ENCODE measurements at places on chromosomes 2 and 18. TPM values are rescaled to one million over a fixed set of nuclear protein-coding genes. Genes with fewer than 3 reads are reported as not detected.

Gene INHBB
- total RNA-seq = 1.8 TPM

DNA sequence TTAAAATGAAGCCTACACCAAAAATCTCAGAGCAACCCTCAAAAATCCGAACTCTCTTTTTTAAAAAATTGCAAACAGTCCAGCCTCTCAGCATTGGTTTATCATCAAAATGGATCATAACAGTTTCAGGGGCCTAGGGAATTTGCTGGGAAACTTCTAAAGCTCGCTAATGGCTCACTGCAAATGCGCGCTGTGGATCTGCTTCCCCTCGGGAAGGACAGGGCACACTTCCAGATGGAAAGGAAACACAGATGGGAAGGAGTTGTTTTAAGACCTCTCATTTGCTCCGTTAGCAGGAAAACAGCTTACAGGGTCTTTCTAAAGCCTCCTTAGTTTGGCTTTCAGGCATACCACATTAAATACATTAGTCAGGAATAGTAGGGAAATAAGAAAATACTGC is 27.2 kb downstream of the FECH start:
- peaks cover 3% of the 10 kb centered on the region for H3K36me3 ChIP-seq
- H3K4me1 ChIP-seq = no peaks in the 10 kb centered on the region
- no peaks in the 10 kb centered on the region for H3K27me3 ChIP-seq
- H3K27ac ChIP-seq = no peak overlapping the region
- H3K4me3 ChIP-seq = no peak overlapping the region
- no peak for DNase-seq

Gene MC4R
- not detected for total RNA-seq

- H3K4me3 ChIP-seq = no peak overlapping the region
- H3K27ac ChIP-seq = no peak overlapping the region
- DNase-seq = no peak
- H3K36me3 ChIP-seq = no peaks in the 10 kb centered on the region
- peaks cover 24% of the 10 kb centered on the region for H3K4me1 ChIP-seq
These were observed 148.8 kb downstream of the RDH14 start for GRCh38 chr2:18411626-18412025.

Gene SALL3
- total RNA-seq = not detected

GRCh38 chr2:215419769-215420470 is 15.9 kb downstream of the FN1 start:
- H3K4me1 ChIP-seq = peaks cover 66% of the 10 kb centered on the region
- no peak overlapping the region for H3K4me3 ChIP-seq
- H3K27ac ChIP-seq = no peak overlapping the region
- H3K36me3 ChIP-seq = peaks cover 84% of the 10 kb centered on the region

DNA sequence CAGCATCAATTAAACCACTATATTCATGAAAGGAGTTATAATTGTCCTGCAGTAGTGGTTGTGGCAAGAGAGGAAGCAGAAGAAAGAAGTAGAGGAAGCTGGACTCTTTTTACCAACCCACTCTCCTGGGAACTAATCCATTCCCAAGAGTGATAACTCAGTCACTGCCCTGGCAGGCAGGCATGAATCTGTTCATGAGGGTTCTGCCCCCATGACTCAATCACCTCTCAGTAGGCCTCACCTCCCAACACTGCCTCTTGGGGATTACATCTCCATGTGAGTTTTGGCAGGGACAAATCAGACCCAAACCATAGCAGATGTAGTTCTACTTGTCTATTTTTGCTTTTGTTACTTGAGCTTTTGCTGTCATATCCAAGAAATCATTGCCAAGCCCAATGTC is 232.7 kb upstream of the MAP2 start:
- H3K4me1 ChIP-seq = no peaks in the 10 kb centered on the region
- H3K27me3 ChIP-seq = no peaks in the 10 kb centered on the region
- DNase-seq = no peak
- no peak overlapping the region for H3K4me3 ChIP-seq

Gene LYG1
- total RNA-seq = 0.35 TPM

GRCh38 chr2:203934041-203934492 is 2.5 kb upstream of the ICOS start:
- no peak overlapping the region for H3K4me3 ChIP-seq
- no peak for DNase-seq
- no peaks in the 10 kb centered on the region for H3K36me3 ChIP-seq

Gene ANKRD30BL
- total RNA-seq = not detected

- no peak overlapping the region for H3K27ac ChIP-seq
- no peak overlapping the region for H3K4me3 ChIP-seq
- H3K4me1 ChIP-seq = no peaks in the 10 kb centered on the region
- H3K27me3 ChIP-seq = no peaks in the 10 kb centered on the region
- no peaks in the 10 kb centered on the region for H3K36me3 ChIP-seq
- DNase-seq = no peak
These were observed 16.9 kb downstream of the KLHL41 start for GRCh38 chr2:169526451-169526850.

Gene DSC3
- 0.23 TPM for total RNA-seq

GRCh38 chr2:72205504-72205881 is 57.8 kb upstream of the CYP26B1 start:
- H3K36me3 ChIP-seq = no peaks in the 10 kb centered on the region
- no peaks in the 10 kb centered on the region for H3K4me1 ChIP-seq
- no peaks in the 10 kb centered on the region for H3K27me3 ChIP-seq
- DNase-seq = peak; percentile 41
- H3K27ac ChIP-seq = no peak overlapping the region
- H3K4me3 ChIP-seq = no peak overlapping the region

Gene ACVR2A
- total RNA-seq = 7.5 TPM

Gene REEP1
- 0.53 TPM for total RNA-seq

GRCh38 chr18:70151614-70152013 is 53.9 kb downstream of the RTTN start:
- H3K27me3 ChIP-seq = no peaks in the 10 kb centered on the region
- DNase-seq = no peak
- H3K4me3 ChIP-seq = no peak overlapping the region
- H3K27ac ChIP-seq = no peak overlapping the region
- peaks cover 2% of the 10 kb centered on the region for H3K4me1 ChIP-seq

DNA sequence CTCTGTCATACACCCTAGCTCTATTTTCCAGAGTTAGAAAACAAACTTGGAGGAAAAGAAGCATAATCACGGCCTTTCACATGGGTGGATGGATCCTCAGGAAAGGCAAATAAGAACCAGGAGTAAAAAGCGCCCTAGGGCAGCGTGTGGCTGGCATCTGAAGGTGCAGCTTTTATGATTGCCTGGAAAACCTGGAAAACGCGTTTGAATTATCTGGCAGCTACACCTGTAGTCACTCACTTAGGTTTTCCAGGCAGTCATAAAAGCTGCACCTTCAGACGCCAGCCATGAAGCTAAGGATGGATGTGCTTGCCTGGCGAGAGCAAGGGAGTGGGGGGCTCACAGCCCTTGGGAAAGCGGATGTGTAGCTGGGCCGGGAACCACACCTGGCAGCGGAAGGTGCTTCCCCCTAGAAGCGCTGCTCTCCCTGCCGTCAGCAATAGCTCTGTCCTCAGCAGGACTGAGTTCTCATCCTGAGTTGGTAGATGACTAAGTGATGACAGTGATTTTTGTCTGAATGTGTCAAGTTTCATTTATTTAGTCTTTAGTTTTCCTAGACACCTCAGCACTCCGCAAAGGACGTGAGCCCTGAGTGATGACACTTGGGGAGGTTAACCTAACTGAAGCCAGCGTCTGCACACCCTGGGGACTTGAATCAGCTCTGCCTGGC is 82.0 kb downstream of the DCDC2C start:
- H3K27ac ChIP-seq = no peak overlapping the region
- H3K4me3 ChIP-seq = no peak overlapping the region
- H3K27me3 ChIP-seq = no peaks in the 10 kb centered on the region
- DNase-seq = no peak
- no peaks in the 10 kb centered on the region for H3K36me3 ChIP-seq

DNA sequence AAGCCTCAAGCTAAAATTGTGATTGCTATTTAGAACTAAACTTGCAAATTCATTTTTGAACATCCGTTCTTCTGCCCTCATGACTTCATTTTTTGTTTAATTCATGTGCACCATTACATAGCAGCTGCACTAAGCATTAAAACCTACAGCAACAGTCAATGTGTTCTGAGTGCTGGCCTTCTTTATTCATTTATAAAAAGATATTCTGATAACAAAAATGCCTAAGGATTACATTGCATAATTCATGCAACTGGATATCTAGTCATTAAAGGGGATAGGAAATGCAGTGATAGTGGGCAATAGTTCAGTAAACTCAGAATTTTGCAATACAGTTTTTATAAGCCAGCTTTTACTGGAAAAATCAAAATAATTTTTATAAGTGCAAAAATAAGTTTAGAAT is 294.4 kb upstream of the EPC2 start:
- H3K4me1 ChIP-seq = no peaks in the 10 kb centered on the region
- no peak overlapping the region for H3K4me3 ChIP-seq
- H3K27ac ChIP-seq = no peak overlapping the region

GRCh38 chr2:236119476-236119875 is 48.7 kb downstream of the GBX2 start:
- no peak overlapping the region for H3K27ac ChIP-seq
- no peak overlapping the region for H3K4me3 ChIP-seq
- H3K36me3 ChIP-seq = no peaks in the 10 kb centered on the region
- no peak for DNase-seq
- no peaks in the 10 kb centered on the region for H3K4me1 ChIP-seq

Gene BCL2L11
- total RNA-seq = 26.6 TPM

GRCh38 chr2:234761910-234762309 is 189.9 kb upstream of the SH3BP4 start:
- H3K4me1 ChIP-seq = no peaks in the 10 kb centered on the region
- peaks cover 2% of the 10 kb centered on the region for H3K27me3 ChIP-seq
- no peaks in the 10 kb centered on the region for H3K36me3 ChIP-seq
- H3K27ac ChIP-seq = no peak overlapping the region

DNA sequence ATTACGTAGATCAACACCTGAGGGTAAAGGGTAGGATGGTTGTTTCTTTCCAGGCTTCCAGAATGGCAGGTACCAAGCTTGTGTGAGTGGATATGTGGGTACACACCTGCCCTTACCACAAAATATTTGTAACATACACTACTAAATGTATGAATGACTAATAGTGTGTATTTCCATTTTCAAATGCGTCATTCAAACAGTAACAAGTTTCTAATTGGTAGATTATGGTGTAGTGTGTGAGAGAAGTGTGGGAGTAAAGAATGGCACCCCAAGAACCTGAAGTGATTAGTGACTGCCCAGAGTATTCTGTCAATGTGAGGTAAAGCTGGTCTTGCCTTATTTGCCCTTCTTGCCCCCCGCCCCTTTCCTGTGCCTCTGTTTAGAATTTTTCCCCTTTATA is 21.1 kb downstream of the AGPS start:
- H3K27me3 ChIP-seq = no peaks in the 10 kb centered on the region
- DNase-seq = no peak
- peaks cover 13% of the 10 kb centered on the region for H3K4me1 ChIP-seq
- H3K27ac ChIP-seq = no peak overlapping the region
- no peak overlapping the region for H3K4me3 ChIP-seq

Gene ZNF396
- 0.72 TPM for total RNA-seq

DNA sequence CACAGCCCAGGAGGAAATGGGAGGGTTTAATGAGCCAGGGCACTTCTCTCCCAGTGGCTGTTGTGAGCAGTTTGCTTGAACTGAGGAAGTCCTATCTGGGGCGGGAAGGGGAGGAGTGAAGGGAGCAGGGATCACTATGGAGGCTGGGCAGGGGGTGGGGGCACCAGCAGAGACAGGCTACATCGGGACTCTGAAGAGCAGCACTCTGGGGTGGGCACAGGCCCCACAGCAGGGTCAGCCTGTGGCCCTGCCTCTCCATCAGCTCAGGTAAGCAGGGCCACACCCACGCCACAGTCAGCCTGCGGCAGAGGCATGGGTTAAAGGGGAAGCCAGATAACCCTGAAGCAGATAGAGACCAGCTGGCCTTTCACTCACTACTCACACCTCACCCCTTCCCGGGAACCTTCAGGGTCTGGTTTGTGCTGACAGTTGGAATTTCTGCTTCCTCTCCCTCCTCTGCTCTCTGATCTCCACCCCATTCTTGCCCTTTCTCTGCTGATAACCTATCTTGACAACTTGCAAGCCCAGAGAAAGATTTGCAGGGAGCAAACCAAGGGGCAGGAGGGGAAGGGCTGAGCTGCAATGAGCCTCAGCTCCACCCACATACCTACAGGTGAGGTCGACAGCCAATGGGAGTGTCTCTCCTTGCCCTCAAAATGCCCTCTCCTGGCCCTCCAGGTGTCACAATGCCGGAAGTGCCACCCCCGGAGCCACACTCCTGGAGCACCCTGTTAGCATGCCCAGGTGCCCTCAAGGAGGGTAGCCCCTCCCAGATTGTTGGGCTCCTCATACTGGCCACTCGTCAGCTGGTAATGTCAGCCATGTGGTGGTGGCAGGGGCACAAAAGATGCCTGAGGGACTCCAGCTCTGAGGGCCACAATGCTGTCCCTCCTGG is 3.7 kb downstream of the SIGLEC15 start:
- peaks cover 5% of the 10 kb centered on the region for H3K27me3 ChIP-seq
- DNase-seq = no peak
- H3K4me3 ChIP-seq = no peak overlapping the region
- H3K4me1 ChIP-seq = peaks cover 4% of the 10 kb centered on the region
- H3K27ac ChIP-seq = no peak overlapping the region

Gene ABHD1
- not detected for total RNA-seq

DNA sequence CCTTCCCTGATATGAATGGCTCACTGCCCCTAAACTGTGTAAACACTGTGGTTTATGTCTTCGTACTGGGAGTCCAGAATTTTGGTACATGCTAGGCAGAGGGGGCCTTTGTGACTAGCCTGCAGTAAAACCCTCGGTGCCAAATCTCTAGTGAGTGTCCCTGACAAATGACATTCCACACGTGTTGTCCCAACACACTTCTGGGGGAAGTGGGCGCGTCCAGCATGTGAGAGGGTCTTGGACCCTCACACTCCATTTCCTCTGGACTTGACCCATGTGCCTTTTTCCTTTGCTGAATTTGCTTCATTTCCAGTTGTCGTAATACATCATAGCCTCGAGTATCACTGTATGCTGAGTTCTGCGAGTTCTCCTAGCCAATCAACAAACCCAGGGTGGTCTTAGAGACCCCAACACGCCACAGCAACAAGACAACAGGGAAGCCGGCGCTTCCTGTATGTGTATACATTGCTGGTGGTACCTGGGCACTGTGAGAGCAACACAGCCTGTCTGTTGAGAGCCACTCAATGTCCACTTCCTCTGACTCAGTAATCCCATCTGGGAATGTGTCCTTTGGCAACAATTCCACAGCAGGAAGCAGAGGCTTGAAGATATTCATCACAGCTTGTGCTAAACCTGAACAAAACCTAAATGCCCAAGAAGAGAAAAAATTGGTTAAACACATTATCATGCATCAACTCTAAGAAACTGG is 26.9 kb upstream of the SLC66A3 start:
- H3K4me3 ChIP-seq = no peak overlapping the region
- H3K4me1 ChIP-seq = peaks cover 28% of the 10 kb centered on the region
- no peaks in the 10 kb centered on the region for H3K36me3 ChIP-seq
- DNase-seq = peak; percentile 92
